NCI-H1048 (cell line): ENCODE measurements at places on chromosomes 12 and 14.

GRCh38 chr12:129607301-129607700 is 296.5 kb downstream of the TMEM132D start:
- no peak for DNase-seq

GRCh38 chr12:53626702-53627169 is 554 bp upstream of the ATF7 start:
- no peak for DNase-seq

DNA sequence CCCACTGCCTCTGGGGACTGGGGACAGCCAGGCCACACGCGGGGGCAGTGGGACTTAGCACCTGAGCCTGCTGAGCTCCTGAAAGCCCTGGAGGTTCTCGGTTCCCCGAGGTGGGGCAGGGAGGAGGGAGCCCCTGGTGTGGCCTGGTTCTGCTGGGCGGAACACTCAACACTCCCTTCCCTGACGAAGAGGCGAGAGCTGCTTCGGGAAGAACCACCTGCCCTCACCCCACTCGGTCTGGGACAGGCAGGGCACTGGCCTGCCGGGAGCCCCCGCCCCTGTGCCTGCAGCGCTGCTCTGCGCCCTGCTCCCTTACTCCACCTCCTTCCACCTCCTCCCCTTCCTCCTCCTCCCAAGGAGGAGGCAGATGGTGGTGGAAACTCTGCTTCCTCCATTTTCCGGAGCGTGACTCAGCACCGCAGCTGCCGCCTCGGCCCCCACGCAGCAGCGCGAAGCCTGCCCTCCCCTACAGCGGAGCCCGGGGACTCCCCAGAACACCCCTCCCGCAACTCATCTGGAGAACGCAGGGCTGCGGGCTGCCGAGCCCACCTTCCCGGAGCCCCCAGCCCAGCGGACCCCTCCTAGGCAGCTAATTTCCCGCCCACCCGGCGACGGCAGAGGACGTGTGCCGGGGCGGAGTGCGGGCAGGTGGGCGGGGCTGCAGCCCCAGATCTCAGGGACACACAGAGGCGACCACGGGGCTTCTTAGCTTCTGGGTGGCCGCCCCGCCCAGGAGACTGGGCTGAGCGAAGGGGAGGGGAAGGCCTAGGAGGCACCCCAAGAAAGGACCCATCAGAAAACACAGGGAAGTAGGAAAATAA is 11.7 kb upstream of the INF2 start:
- no peak for DNase-seq

- no peak for DNase-seq
Measured at GRCh38 chr12:1795221-1795784, 25.1 kb upstream of the LRTM2 start.

- DNase-seq, result no peak
Measured at GRCh38 chr14:78448164-78449094, 278.3 kb downstream of the NRXN3 start.

- no peak for DNase-seq
Measured at GRCh38 chr14:105283028-105283427, 17.8 kb downstream of the BRF1 start.

DNA sequence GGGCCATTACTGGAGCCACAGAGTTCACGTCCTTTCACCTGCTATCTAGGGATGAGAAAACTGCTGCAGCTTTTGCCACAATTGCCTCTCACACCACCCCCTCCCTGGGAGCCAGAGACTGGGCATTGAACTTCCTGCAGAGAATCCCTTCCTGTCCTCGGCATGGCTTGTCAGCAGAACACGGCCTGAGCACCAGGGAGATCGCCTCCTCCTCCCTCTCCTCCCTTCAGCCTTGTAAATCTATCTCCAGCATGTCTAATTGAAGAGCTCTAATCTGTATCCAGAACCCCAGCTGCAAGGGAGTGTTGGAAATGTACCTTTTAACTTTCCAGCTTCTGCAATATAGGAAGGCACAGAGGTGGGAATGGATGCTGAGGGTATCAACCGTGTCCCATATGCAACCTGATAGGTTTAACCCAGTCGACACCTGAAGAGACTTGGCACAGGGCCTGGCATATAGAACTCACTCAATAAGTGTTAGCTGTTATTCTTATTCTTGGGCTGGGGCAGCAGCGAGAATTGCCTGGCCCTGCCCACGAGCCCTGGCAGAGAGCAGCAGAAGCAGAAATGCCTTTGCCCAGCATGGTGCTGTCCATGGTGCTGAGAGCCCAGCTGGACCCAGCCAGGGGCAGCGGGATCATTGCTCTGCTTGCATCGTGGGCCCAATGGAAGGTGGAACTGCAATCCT is 26.8 kb downstream of the TMEM63C start:
- peak; percentile 24 for DNase-seq

DNA sequence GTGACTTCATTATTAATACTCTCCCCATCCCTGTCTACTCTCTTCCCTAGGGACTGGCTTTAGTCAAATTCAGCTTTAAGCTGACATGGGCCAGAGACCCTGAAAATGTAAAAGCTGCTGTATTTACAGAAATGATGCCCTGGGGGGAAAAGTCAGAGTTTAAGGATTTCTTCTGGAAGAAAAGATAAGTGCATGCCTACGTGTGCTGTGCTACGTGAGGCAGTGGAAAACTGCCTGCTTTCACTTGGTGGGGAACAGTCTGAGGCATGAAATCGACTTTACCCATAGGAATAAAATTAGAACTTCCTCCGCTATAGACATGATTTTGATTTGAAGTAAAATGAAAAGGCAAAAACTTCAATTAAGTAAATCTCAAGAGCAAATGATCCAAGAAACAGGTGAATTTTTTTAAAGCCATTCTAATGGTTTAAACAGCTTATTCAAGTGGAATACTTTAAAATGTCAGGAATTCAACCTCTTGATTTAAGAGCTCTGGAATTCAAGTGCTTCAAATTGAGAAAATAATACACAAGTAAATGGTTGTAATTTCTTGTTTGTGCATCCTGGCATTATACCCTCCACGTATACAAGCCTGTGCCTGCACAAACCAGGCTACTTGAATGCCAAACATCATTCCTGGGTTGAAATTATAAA is 168.5 kb downstream of the FOXN3 start:
- DNase-seq, result no peak
